ENCODE measurements at places on chromosomes 6 and 20. TPM values are rescaled to one million over a fixed set of nuclear protein-coding genes. Genes with fewer than 3 reads are reported as not detected.

DNA sequence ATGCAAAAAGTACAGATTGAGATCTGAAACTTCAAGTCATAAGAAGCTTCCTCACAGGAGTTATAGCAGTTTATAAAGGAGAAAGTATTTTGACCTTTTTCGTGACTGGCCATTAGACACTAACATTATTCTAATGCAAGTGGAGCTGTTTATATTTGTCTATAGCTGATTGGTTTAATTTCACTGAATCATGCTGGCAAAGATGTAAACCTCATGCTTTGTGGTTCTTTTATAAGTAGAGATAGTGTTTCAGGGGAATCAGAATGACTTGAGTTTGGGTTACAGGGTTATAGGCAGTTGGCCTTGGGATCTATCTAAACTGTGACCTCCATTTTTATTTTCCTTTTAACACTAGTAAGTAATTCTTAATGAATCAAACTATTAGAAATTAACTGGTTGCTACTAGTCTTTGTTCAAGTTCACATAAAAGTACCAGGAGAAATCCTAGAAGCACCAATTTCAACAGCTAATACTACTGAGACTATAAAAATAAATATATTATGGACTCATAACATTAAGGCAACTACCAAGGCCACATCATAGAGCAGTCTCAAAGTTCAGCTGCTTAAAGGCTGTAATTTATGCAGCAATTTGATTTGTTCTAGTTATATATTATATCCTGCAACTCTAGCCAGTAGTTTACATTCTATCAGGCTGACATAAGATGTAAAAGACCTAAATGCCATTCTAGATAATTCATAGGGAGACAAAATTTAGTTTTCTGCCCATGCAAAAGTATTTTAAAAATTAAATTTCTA lies 94.0 kb downstream of the RNGTT start:
- DNase-seq: no peak

- DNase-seq: no peak
Observed at GRCh38 chr6:39188098-39188450, 41.2 kb downstream of the KCNK5 start.

DNA sequence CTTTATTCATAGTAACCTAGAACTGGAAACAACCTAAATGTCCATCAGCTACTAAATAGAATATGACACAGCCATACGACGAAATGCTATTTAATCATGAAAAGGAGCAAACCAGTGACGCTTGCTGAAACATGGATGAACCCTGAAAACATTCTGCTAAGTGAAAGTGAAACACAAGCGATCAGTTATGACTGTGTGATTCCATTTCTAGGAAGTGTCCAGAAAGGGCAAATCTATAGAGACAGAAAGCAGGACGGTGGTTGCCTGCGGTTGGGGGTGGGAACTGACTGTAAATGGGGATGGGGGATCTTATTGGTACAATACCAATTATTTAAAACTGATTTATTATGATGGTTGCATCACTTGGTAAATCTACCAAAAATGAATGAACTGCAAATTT lies 126.8 kb downstream of the IPCEF1 start:
- no peak for DNase-seq

GRCh38 chr6:6665555-6666243 lies 77.2 kb downstream of the LY86 start:
- no peak for DNase-seq

- no peak for DNase-seq
Observed at GRCh38 chr6:6788394-6789032, 200.0 kb downstream of the LY86 start.

FRK gene
- total RNA-seq: 8.2 TPM

ISM1 gene
- total RNA-seq: 2.5 TPM

- DNase-seq: no peak
Observed at GRCh38 chr6:100210137-100211117, 216.4 kb upstream of the MCHR2 start.

SEMG1 gene
- total RNA-seq: not detected

- no peak for DNase-seq
Observed at GRCh38 chr20:38926934-38927616, 858 bp downstream of the FAM83D start.

GRCh38 chr20:47468290-47469050 lies 33.2 kb upstream of the NCOA3 start:
- no peak for DNase-seq

TNXB gene
- 12.7 TPM for total RNA-seq

- no peak for DNase-seq
Observed at GRCh38 chr20:10065154-10065833, 30.5 kb downstream of the ANKEF1 start.

DNA sequence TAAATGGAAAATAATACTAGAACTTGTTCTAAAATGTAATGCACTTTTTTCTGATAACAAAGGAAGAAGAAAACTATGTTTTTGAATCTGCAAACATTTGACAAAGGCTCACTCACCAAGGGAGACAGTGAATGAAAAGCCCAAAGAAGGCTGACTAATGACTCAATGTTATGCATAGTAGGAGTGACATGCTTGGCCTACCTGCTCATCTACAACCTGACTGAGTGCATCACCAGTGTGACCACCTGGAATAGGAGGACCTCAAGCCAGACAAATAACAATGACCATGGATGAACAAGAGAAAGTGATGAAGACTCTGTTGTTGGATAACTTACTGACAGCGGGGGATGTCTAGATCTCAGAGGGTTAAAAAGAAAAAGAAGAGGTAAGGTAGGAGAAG lies 157.2 kb downstream of the SIM1 start:
- no peak for DNase-seq

- DNase-seq: no peak
Observed at GRCh38 chr6:11277275-11278206, 45.1 kb upstream of the NEDD9 start.

PTPRK gene
- total RNA-seq: 72.7 TPM

TTPAL gene
- 7.2 TPM for total RNA-seq

DNA sequence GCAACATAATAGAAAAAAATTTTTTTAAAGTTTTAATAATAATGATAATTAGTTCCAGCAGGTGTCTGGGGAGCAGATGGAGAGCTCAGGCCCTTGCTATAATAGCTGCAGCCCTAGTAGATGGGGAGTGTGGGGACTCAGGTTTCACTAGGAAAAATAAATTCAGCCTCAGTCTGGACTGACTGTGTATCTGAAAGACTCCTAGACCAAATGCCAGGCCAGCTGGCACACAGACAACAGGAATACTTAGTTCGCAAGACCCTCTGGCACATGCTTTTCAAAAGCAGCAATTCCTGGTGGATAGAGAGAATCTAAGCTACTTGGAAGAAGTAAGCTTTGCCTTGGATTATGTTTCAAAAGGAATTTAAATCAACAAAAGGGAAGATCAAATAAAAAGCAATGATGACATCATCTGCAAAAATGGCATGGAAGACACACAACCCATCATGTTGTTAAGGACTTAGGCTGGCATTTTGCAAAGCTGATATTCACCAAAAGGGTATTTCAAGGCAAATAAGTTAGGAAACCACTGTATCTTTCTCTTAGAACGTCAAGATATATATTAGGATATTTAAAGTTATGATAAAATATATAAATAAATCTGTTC lies 107.8 kb downstream of the RNGTT start:
- no peak for DNase-seq

MATN4 gene
- total RNA-seq: 1.2 TPM

GRCh38 chr20:62938105-62938888 lies at the start of gene GID8:
TSS of gene GID8 (plus strand) at chr20:62938147. CDS start at chr20:62941503, 3,356 bp downstream.
- peak; percentile 69 for DNase-seq

DNA sequence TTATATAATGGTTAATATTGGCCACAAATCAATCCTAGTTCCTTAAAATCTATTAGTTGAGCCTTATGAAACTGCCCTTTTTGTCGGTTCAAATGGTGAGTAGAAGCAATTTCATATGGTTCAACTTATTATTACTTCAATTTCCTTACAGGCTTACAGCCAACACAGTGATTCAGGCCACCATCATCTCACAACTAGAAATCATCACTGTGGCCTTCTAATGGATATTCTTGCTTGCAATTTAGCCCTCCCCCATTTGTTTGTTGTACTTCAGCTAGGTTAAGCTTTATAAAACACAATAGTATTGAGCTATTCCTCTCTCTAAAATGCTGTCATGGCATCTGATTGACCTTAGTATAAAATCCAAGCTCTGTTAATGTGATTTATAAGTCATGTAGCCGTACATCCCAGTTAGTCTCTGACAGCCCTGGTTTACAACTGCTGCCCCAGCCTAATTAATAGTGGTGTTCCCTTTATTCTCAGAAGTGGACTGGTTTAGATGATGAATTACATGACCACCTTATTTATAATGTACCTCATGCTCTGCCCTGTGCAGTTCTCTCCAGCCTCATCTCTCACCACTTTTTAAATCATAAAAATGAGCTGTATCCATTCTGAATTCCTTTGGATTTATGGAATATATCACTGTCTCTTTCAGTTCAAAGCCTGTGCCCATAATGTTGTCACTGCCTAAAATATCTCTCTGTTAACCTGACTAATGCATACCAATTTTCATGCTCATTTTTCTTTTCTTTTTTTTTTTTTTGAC lies 36.7 kb downstream of the LAMA2 start:
- DNase-seq: no peak

DNA sequence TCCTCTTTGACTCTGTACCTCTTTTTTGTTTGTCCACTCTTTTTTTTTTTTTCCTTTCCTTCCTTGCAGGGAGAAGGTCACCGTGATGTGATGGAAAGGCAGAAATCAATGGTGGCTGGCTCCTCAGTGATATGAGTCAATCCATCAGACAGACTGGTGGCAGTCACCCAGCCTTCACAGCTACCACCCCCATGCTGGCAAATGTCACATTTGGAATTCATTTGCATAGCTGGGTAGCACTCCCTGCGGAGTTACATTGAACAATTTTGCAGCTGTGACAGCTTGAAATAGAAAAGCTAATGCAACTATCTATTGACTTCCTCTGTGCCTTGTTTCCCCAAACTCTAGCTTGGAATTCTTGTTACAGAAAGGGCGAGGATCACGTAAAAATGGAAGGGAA lies 668.4 kb downstream of the C6orf118 start:
- DNase-seq: no peak

GRCh38 chr6:710601-711571 lies 17.9 kb upstream of the EXOC2 start:
- peak; percentile 27 for DNase-seq

DNA sequence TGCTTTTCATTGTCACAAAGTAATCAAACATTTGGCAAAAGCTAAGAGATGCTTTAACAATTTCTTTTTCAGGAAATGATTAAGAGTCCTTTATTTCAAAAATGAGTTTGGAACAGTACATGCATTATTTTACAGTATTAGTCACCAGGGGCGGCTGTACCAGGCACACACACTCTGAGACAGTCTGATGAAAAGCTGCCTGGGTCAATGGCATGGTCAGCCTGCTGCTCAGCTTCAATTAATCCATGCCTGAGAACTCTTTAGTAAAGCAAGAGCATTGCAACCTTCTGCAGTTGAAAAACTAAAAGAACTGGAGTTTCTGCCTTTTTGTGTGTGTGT lies 105.5 kb downstream of the TULP4 start:
- no peak for DNase-seq

GRCh38 chr6:56370561-56371211 lies 123.3 kb upstream of the COL21A1 start:
- no peak for DNase-seq

GRCh38 chr6:135938576-135939207 lies 87.2 kb downstream of the PDE7B start:
- no peak for DNase-seq

SAMD10 gene
- total RNA-seq: 3.9 TPM

WFDC5 gene
- not detected for total RNA-seq

RAET1E gene
- not detected for total RNA-seq

DNA sequence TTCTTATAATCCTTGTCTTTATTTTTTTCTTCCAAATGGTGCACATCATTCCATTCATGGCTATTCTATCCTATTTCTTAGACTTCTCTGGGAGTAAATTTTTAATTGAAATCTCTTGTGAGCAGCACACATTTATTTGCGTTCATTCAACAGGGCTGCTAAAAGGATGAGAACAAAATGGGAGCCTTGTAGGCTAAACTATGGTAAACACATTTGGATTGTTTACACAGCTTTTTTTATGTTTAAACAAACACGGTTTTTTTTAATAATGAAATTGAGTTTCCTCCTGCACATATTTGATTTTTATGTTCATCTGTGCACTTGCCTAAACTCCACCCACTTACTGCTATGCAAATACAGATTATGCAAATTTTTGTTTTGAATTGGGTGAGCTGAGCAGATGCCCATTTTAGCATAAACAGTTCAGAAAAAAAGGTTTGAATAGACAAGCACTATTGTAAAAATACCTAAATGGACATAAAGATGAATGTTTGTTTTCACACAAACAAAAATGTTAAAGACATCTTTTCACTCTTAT lies 92.0 kb downstream of the OLIG3 start:
- no peak for DNase-seq

GRCh38 chr6:27468334-27468733 lies 4.6 kb downstream of the ZNF184 start:
- no peak for DNase-seq

DDX39B gene
- 206 TPM for total RNA-seq

- no peak for DNase-seq
Observed at GRCh38 chr20:58619077-58619863, 31.8 kb upstream of the STX16 start.

DNA sequence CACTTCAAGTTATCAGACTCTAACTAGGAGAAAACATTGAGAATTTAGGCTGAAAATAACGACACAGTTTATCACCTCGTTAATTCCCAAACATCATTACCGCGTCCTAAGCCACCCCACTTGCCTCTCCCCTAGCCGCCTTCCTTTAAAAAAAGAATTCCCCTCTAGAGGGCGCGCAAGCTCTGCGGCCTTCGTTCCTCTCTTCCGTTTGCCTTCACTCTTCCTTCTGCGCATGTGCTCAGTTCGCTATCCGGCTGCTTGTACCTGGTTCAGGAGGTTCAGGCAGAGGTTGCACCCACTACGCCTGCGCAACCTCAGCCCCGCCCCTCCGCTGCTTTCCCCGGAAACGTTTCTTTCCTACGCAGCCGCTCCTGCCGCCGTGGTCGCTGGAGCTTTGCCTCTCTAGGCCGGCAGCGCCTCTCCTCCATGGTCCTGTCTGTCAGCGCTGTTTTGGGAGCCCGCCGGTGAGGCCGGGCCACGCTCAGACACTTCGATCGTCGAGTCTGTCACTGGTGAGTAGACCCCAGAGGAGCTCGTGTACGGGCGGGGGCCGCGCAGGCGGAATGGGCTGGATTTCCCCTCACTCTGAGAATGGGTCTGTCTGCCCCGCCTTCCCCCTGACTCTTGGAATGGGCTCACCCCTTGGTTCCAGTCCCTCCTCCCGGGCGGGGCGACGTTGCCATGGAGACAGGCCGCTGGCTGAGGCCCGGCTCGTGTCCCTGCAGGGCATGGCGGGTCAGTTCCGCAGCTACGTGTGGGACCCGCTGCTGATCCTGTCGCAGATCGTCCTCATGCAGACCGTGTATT lies at the start of gene SYS1:
SYS1 (plus strand) TSS at position 353 of the 807 bp plus-strand sequence; CDS start at position 729, 376 bp downstream.
- DNase-seq: peak; percentile 99

KIF6 gene
- 0.40 TPM for total RNA-seq

GRCh38 chr6:11094411-11094851 lies 797 bp downstream of the SMIM13 start:
- peak; percentile 49 for DNase-seq

SYCP2 gene
- total RNA-seq: 1.3 TPM

DNA sequence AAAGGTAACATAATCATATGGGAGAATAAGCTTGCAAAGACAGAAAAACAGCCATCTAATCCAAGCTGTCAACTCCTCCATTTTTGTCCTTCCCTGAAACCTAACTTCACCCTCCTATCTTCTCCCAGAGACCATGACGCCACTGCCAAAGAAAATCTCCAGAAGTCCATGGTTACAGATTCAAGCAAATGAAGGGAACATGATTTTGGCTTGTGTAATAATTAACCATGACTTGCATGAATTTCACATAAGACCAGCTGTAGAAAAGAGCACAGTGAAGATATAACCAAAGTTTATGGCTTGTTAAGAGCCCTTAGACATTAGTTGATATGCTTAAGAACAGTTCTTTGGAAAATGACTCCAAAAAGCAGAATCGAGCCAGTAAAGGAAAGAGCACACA lies 342.1 kb upstream of the NRSN1 start:
- DNase-seq: no peak

ID4 gene
- total RNA-seq: 14.5 TPM

SEMG2 gene
- not detected for total RNA-seq

Measured in pancreas (tissue), 10 donors.